ENCODE measurements at places on chromosomes 11 and 22.

- H3K27ac ChIP-seq, result no peak overlapping the region
- DNase-seq, result no peak
- no peaks in the 10 kb centered on the region for H3K36me3 ChIP-seq
- no peaks in the 10 kb centered on the region for H3K27me3 ChIP-seq
Measured at GRCh38 chr22:49833340-49834007, 5.8 kb upstream of the BRD1 start.

- no peak overlapping the region for H3K27ac ChIP-seq
Measured at GRCh38 chr11:72670041-72670440, 4.2 kb downstream of the PDE2A start.

DNA sequence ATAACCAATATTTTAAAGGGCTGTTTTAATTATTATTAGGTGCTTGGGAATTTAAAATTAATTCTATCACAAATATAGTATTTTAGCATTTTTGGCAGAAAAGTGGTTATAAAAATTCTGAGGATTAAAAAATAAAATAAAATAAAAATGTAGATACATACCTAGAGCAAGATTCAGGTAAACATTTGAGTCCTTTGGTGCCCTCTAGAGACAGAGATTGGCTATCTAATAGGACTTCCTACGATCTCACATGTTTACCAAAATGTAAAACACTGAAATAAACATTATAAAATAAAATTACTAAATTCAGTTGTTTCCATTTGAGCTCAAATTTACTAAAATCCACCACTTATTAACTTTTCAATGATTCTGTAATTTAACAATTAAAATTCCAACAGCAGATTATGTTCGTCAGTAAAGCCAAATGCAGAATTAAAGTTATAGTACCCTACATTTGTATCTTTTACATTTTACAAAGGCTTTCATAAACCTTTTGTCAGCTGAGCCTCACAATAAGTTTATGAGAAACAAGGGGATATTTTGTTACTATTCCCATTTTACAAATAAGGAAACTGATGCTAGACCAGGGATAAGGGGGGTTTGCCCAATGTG lies 27.7 kb downstream of the SLC36A4 start:
- no peak overlapping the region for H3K4me3 ChIP-seq
- no peak overlapping the region for H3K27ac ChIP-seq
- no peaks in the 10 kb centered on the region for H3K36me3 ChIP-seq

DNA sequence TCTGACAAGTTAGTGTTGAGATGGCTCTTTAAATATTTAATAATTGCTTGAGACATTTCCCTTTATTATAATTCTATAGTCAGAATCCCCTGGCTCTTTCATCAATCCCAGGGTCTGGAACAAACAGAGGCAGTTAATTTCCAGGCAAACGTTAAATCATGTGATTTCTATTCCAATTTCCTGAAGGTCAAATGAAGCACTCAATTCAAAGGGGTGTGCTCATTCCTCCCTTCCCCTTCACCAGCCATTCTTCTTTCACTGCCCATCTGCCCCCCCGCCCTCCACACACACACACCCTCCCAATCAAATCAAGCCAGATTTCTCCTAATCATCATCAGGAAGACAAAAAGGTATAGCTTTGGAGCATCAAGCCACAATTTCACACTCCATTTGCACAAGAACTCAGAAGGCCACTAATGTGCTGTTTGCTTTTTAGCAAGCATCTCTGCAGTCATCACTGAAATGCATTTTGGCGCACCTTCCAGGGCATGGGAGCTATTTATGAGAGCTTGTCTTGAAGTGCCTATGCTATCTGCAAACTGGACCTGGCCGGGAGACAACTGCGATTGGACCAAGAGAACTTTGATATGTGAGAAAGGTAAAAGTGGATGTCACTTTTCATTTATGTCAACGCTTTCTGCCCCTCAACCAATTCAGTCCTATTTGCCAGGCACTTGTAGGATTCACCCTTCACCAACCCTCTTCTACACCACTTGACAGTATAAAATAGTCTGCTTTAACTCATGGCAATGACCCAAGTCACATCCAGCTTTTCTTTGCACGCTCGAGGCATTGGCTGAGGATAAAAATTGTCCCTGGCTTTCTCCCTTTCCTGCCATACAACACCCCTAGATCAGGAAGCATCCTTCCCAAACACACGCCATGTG lies 315.1 kb upstream of the API5 start:
- H3K4me3 ChIP-seq, result no peak overlapping the region
- H3K36me3 ChIP-seq, result no peaks in the 10 kb centered on the region
- no peak for DNase-seq

- no peak overlapping the region for H3K4me3 ChIP-seq
- 0 out of 2 replicates have a peak, but pooled peaks cover 1% of the 10 kb centered on the region for H3K4me1 ChIP-seq
- H3K27ac ChIP-seq, result no peak overlapping the region
- H3K36me3 ChIP-seq, result peaks cover 2% of the 10 kb centered on the region
- DNase-seq, result no peak
Measured at GRCh38 chr11:1499899-1500298, 13.3 kb upstream of the MOB2 start.

DNA sequence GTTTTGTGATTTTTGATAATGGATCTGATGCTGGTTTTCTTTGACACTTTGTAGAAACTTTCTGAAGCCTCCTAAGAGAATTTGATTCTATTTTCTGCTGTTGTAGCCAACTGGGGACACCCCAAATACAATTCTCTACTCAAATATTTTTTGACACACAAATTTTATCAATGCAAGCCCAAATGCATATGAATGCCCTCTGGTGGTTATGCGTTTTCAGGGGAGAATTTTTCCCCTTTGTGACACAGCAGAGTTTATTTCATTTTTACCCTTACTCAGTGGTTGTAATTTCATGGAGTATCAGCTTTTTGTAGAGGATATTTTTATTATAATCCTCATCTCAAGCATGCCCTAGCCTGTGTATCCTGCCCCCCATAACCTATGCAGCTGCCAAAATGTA lies 44.7 kb upstream of the MTMR2 start:
- no peak overlapping the region for H3K4me3 ChIP-seq
- H3K36me3 ChIP-seq, result no peaks in the 10 kb centered on the region
- no peak overlapping the region for H3K27ac ChIP-seq
- no peaks in the 10 kb centered on the region for H3K4me1 ChIP-seq
- DNase-seq, result no peak

DNA sequence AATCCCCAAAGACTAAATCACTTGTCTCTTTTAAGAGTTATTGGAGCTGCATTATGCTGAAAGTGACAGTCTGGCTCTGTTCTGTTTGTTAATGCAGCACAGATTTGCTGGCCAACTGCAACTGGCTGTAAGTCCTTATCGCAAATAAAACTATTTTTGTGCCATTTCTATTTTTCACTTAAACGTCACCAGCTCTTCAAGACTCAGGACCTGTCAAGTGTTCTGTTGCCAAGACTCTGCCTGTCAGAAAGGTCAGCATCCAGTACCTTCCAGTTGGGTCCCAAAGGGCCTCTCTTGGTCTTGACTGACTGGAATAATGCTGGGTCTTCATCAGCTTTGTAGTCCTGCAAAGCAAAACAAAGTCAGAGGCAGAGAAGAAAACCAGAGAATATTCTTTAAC lies 45.6 kb downstream of the PITPNB start:
- H3K27me3 ChIP-seq, result no peaks in the 10 kb centered on the region
- no peaks in the 10 kb centered on the region for H3K4me1 ChIP-seq
- no peak for DNase-seq
- H3K27ac ChIP-seq, result no peak overlapping the region

DNA sequence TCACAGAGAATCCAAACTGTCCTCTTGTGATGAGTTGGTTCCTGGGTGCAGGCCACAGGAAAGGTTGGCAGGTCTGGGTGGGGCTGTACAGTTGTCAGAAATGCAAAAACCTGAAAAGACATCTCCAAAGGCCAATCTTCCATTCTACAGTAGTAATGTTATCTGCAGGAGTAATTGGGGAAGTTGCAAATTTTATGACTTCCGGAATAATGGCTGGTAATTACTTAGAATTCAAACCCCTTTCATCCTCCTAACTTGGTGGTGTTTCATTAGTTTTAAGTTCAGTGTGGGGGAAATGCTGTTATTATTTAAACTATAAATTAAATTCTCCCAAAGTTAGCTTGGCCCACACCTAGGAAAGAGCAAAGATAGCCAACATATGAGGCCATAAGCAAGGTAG lies 64.7 kb upstream of the FAT3 start:
- H3K4me3 ChIP-seq, result no peak overlapping the region
- no peaks in the 10 kb centered on the region for H3K36me3 ChIP-seq
- H3K27me3 ChIP-seq, result no peaks in the 10 kb centered on the region

GRCh38 chr22:48778308-48779195 lies 1049.1 kb downstream of the BRD1 start:
- no peaks in the 10 kb centered on the region for H3K36me3 ChIP-seq
- H3K4me1 ChIP-seq, result no peaks in the 10 kb centered on the region

- no peaks in the 10 kb centered on the region for H3K27me3 ChIP-seq
- H3K4me3 ChIP-seq, result no peak overlapping the region
- no peak overlapping the region for H3K27ac ChIP-seq
Measured at GRCh38 chr11:92482492-92483060, 258.0 kb downstream of the FAT3 start.

DNA sequence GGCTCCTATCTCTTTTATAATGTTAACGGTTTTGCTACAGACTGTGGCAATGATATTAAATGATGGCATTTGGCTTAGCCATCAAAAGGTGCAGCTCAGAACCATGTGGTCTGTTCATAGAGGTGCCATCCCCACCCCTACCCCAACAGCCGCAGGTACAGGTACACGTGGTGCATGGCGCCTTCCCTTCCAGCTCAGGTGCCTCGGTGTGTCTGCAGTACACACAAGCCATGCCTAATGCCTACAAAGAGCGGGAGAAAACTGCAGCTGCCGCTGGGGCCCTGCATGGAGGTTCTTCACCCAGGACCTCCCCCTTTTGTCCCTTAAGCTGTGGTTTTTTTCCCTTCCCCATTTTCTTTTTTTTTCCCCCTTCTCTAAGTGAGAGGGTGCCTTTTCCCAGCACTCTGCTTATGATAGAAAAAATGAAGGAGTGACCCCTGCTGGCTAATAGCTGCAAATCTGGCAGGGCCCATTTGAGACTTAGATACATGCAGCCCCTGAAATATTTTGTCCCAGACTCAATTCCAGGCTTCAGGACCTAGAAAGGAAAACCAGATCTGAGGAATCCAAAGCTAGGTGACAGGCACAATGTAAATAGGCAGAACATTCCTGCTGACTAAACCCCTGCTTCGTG lies 6.5 kb downstream of the OR52M1 start:
- H3K27me3 ChIP-seq, result no peaks in the 10 kb centered on the region
- DNase-seq, result no peak
- no peak overlapping the region for H3K27ac ChIP-seq
- H3K4me1 ChIP-seq, result no peaks in the 10 kb centered on the region

DNA sequence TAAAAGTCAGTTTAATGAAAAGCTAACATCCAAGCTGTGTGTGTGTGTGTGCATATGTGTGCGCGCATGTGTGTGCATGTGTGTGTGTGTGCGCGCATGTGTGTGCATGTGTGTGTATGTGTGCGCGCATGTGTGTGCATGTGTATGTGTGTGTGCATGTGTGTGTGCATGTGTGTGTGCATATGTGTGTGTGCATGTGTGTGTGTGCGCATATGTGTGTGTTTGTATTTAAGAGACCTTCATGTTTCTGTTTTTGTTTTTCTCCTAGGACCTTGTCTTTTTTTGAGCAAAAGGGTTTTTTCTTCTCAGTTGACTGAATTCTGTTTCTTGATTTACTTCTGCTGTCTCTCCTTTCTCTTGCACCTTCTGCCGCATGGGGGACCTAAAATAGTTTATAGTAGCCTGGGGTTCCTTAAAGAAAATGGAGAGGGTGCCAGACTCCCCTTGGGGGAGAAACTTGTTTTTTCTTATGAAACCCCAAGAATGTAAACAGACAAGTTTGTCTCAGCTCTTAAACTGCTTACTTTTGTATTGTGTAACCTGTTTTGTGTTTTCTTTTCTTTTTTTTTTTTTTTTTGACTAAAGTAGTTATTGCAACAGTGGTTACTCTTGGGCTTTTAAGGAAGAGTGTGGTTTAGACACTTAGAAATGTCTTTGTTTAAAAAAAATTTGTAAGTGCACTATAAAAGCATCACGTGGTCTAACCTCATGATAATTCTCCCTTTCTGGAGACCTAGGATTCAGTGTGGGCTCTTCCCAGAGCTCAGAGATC lies 53.0 kb downstream of the OSBPL5 start:
- H3K4me3 ChIP-seq, result no peak overlapping the region
- DNase-seq, result no peak
- peaks cover 1% of the 10 kb centered on the region for H3K4me1 ChIP-seq
- H3K27me3 ChIP-seq, result no peaks in the 10 kb centered on the region
- H3K36me3 ChIP-seq, result no peaks in the 10 kb centered on the region

DNA sequence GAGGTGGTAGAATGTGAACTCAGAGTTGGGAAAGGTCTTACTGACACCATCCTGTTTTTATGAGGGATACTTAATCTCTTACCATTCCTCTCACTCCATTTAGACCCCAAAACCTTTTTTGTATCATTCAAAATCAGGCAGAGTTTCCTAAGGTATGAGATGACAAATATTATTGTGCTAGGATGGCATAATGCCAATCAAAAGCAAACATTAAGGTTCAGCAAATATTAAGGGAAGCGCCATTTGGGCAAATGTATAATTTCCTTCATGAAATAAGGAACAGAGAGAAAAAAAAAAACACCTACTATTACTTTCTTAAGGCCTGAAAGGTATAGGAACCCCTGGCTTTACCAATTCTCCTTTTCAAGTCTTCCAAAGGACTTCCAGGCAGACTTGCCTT lies 62.4 kb downstream of the SMCO4 start:
- no peak for DNase-seq
- H3K27ac ChIP-seq, result no peak overlapping the region
- H3K36me3 ChIP-seq, result no peaks in the 10 kb centered on the region
- H3K4me3 ChIP-seq, result no peak overlapping the region
- H3K27me3 ChIP-seq, result no peaks in the 10 kb centered on the region

GRCh38 chr11:19389787-19390303 lies 149.1 kb upstream of the E2F8 start:
- no peaks in the 10 kb centered on the region for H3K36me3 ChIP-seq
- no peak for DNase-seq
- no peak overlapping the region for H3K4me3 ChIP-seq
- H3K4me1 ChIP-seq, result no peaks in the 10 kb centered on the region

DNA sequence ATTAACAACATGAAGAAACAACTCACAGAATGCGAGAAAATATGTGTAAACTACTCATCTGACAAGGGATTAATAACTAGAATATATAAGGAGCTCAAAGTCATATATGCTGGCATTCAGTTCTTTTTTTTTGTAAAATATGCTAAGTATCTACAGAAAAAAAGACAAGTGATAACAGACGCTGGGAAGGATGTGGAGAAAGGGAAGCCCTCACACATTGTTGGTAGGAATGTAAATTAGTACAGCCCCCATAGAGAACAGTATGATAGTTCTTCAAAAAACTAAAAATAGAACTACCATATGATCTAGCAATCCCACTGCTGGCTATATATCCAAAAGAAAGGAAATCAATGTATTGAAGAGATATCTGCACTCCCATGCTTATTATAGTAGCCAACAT lies 13.8 kb downstream of the GAB2 start:
- no peaks in the 10 kb centered on the region for H3K36me3 ChIP-seq
- H3K27ac ChIP-seq, result no peak overlapping the region
- H3K4me1 ChIP-seq, result peaks cover 1% of the 10 kb centered on the region
- H3K27me3 ChIP-seq, result no peaks in the 10 kb centered on the region
- H3K4me3 ChIP-seq, result no peak overlapping the region
- DNase-seq, result no peak

GRCh38 chr11:120304526-120304925 lies 20.6 kb upstream of the TLCD5 start:
- H3K4me1 ChIP-seq, result peaks cover 8% of the 10 kb centered on the region
- no peaks in the 10 kb centered on the region for H3K36me3 ChIP-seq
- no peaks in the 10 kb centered on the region for H3K27me3 ChIP-seq
- no peak overlapping the region for H3K27ac ChIP-seq
- H3K4me3 ChIP-seq, result no peak overlapping the region
